ENCODE measurements at places on chromosomes 4 and X.

DNA sequence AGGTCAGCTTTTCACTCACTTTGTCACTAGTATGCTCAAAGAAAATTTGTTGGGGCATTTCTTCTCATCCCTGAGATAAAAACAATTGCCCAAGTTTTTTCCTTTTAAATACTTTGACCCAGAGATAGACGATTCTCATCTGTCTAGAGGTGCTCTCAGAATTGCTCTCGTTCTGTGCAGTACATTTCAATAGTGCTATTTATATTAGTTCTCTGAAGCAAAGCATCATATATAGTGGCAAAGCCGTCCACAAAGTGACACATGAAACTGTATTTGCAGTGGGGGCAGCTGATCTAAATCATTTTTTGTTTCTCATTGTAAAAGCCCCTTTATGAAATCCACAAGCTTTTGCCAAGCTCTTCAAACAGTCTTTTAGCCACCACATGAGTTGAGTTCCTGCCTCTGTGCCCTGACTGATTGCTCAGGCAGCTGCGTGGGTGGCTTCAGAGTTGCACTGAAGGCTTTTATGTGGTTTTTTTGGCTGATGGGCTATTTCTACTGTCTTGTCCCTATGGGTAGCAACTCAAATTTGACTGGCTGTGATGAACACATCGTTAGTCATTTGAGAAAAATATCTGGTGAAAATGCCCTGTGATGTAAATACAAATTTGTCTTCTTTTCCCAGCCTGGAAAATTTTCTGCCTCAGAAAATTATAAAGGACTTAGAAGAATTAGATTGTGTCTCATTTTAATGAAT lies 119.1 kb upstream of the OTUD4 start:
- peak; percentile 73 for DNase-seq

- DNase-seq, result no peak
Measured at GRCh38 chr4:47939456-47939855, 25.1 kb upstream of the NFXL1 start.

GRCh38 chrX:72001906-72002305 lies 91.3 kb downstream of the NHSL2 start:
- no peak for DNase-seq

- DNase-seq, result no peak
Measured at GRCh38 chr4:65535113-65535512, 135.2 kb downstream of the EPHA5 start.

DNA sequence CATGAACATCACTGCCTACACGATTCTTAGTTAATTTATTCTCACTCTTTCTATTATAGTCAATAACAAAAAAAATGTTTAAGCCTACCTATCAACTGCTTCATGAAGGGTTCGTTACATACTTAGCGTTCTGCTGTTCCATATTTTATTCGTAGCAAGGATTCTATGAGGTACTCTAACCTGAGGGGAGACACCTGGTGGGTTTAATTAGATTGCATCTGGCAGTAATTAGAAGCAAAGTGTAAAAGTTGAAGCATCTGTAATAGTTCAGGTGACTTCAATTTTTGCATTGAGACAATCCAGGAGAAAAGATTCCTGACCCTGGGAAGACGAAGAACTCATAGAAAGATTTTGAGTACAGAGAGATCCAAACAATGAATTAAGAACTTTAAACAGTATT lies 1655.8 kb upstream of the TENM3 start:
- DNase-seq, result no peak

DNA sequence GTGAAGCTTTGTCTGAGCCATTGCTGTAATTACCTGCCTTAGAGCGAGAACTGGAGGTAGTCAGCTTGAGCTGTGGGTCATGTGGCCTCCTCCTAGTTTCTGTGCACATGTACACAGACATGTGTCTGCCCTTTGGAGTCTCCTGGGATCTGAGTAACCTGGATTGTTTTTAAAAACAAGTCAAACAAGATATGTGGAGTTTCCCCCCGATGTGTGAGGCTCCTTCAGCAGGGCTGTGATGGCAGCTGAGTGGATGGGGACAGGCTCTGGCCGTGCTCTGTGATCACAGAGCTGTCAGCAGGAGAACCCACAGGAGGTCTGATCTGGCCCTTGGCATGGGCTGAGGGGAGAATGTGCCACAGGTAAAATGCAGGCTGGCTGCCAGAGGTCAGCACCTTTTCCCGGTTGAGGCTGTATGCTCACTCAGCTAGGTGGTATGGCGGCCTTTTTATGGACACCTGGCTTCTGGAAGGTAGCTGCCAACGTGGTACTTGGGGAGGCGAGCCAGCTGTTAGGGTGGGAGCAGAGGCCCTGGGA lies 38.4 kb downstream of the NOP14 start:
- no peak for DNase-seq

- no peak for DNase-seq
Measured at GRCh38 chrX:80282535-80282934, 137.7 kb upstream of the TENT5D start.

- DNase-seq, result no peak
Measured at GRCh38 chr4:22593933-22594332, 78.1 kb upstream of the ADGRA3 start.

DNA sequence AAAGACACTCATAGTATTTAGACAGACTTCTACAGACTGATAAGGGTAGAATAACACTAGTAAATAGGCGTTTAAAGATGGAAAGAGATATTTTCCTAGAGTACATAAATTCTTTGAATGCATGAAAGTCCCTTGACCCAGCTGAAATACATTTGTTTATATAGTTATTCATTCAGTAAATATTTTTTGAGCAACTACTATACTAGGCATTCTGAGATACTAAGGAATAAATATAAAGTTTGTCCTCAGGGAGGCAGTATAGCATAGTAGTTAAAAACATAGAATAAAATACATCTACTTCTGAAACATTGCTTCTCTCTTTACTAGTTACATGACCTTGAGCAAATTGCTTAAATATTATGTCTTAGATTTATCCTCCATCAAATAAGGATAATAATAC lies 27.4 kb downstream of the HMGN5 start:
- DNase-seq, result no peak

DNA sequence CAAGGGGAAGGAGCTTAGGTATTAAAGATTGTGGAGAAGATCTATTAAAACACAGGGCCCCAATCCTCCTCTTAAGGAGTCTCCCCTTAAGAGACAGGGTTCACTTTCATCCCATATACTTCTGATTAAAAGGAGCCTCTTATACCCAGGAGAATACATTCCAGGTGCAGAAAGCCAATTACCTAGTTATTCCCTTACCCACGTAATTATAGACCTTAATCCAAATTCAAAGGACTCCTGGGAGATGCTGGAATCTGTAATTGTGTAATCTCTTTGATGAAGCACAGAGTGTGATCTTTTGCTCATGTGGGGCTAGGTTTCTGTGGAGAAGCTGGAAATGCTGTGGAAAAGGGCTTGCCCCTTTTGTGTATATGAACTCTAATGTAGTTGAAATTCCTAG lies 1.4 kb upstream of the SEC24B start:
- no peak for DNase-seq

GRCh38 chr4:144831971-144832370 lies 186.0 kb downstream of the HHIP start:
- no peak for DNase-seq

DNA sequence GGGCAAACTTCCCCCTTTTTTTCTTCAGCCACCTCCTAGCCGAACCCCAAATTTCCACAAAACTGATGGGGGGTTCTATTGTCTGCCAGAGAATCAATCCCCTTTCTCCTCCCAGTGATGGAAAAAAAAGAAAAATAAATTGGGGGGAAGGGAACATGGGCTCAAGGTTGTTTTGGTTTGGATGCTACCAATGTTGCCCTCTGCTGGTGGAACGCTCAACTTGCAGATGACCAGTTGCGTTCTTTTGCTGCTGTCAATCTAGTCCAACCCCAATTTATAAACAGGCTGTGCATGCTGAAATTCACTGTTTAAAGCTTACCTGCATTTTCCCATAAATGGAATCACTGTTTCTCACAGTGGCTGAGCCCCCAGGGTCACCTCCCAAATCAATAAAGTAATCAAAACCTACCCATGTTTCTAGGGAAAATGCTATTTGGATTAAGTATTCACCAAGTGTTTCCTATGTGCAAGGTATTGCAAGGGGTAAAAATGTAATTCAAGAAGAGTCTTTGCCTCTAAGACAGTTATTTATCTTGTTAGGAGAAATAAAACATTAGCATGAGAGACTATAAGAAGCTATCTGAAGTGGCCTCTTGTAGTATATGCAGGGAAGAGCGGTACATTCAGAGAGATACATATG lies 116.7 kb upstream of the TMEM164 start:
- DNase-seq, result no peak

DNA sequence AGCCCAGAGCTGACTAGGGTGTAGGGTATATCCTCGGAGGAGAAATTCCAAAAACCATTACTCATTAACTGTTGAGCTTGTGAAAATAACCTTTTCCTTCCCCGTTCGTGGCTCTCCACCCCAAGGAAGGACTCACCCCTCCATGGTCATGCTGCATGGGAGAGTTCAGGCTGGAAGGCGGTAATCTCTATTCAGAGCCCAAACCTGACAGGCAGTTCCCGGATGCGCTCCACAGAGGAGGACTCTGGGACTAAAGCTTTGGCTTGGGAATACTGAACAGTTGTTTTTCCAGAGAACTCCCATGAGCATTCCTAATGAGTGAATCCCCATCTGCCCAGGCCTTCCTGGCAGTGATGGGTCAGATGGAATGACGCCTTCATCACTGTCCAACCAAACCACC lies 125.4 kb downstream of the BCOR start:
- DNase-seq, result no peak

GRCh38 chrX:71846429-71846828 lies 64.2 kb upstream of the NHSL2 start:
- DNase-seq, result no peak

DNA sequence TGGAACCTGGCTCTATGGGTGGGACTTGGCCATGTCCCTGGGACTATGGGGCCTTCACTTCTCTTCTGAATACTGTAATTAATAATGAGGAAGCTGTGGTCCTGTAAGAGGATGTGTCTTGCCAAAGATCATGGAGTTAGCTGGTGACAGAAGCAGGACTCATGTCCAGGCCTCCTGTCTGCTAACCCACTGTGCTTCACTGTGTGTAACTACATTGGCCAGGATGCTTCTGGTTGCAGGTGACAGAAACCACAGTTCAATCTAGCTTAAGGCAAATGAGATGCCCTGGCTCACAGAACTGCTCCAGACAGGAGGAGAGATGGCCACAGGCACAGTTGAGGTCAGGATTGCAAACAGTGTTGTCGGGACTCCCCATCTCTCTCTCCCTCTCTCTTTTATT lies 3.1 kb downstream of the MTMR1 start:
- no peak for DNase-seq

DNA sequence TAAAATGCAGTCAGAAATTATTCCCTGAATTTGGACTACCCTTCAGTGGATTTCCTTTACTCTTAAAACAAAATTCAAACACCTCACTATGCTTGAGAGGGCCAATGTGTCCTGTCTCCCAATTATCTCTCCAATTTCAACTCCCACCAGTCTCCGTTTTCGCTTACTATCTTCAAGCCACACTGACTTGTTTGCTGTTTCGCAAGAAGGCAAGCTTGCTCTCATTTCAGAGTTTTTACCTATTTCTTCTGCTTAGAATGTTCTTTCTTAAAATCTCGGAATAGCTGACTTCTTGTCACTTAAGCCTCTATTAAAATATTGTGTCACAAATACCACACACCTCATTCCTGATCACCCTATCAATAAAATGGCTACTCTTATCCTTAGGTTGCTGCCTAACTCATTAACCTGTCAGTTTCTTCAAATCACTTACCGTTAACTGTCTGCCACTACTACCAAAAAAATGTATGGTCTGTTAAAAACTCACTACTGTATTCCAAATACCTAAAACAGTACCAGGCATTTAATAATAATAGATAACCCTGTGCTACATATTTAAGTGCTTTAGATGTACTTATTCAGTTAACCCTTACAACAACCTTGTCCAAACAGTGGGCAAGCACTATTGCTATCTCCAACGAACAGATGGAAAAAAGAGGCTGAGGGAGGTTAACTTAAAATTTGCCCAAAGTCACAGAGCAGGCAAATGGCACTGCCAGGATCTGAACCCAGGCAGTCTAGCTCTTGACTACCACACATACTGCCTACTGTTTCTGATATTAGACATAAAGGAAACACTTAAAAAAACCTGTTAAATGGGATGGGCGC lies 2.9 kb downstream of the UBA6 start:
- DNase-seq, result no peak

- DNase-seq, result no peak
Measured at GRCh38 chrX:1941321-1941720, 326.5 kb downstream of the ASMT start.

- no peak for DNase-seq
Measured at GRCh38 chr4:160809576-160809975, 1354.2 kb downstream of the FSTL5 start.

DNA sequence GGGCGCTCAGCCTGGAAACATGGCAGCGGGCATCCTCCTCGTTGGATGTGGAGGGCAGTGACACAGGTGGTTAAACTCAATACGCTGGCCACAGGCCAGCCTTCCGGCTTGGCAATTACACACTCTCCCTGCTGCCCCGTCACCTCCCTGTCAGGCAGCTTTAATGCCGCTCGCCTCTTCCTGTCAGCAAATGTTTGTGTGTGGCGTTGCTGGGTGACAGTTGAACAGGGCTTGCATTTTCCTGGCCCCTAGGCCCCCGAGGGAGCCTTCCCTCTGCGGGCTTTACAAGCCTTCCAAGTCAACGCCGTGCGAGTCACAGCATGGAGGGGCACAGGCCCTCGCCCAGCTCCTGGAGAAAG lies 620.0 kb downstream of the BCOR start:
- peak; percentile 17 for DNase-seq

GRCh38 chr4:6561706-6562371 lies 13.2 kb upstream of the MAN2B2 start:
- no peak for DNase-seq

DNA sequence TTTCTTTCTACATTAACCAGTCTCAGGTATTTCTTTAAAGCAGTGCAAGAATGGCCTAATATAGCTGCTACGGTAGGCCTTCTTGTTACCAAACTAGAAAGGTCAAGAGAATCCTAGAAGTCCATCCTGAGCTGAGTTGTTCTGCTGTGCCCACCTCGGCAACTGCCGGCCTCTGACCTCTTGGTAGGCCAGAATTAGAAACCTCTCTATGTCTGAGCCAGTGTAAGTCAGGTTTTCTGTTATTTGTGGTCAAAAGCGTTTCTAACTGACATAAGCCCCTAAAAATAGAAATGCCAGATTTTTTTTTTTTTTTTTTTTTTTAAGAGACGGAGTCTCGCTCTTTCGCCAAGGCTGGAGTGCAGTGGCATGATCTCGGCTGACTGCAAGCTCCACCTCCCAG lies 43.1 kb downstream of the SOWAHB start:
- DNase-seq, result no peak

DNA sequence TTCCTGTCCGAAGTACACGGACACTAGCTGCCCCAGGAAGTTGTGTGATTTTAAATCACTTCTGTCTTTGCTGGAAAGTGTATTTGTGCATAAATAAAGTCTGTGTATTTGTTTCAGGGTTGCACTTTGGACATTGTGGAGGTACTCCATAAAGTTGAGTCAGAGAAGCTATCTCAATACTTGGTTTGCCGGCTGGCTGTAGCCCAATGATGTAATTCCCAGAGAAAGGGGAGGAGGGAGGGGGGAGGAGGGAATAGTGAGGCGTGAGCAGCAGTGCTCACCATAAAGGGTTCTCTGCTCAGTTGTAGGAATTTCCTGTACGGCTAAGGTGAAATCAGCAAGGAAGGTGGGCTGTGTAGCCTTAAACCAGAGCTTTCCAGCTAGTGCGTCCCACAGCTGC lies 7.5 kb downstream of the APEX2 start:
- no peak for DNase-seq
